ENCODE measurements at places on chromosomes 5 and 9.

GRCh38 chr9:133779516-133780403, 41.6 kb upstream of the SARDH start:
- DNase-seq = no peak

DNA sequence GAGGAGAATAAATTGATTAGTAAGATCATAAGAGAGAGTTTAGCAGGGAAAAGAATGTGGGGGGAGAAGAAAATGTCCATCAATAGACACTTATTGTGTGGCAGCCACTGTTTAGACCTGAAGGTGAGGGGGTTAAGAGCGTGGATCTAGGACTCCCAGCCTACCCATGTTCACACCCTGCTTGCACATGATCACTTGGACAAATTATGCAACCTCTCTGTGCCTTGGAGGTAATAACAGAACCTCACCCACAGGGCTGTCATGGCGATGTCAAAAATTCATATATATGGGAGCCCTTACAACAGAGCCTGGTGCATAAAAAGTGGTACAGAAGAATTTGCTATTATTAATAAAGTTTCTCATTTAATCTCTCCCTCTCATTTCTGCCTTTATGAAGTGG, 86.0 kb upstream of the EQTN start:
- DNase-seq = no peak

DNA sequence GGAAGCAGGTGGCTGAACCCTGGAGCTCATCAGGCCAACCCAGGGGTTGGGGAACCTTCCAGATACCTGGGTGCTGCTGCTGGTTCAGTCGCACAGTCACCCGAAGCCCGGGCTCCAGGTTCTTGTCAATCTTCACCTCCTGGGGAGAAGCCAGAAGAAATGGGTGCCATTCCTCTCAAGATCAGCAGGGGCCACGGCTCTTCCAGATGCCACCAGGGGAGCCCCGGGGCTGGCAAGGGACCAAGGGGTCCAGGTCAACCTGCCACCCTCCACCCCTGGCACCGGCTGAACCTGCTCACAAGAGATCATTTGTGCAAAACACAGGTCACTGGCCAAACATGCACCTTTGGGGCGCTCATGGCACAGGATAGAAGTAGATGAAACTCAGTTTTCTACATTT, 4.7 kb downstream of the SPOUT1 start:
- no peak for DNase-seq

- DNase-seq = no peak
These were observed 140.7 kb upstream of the SLC44A1 start for GRCh38 chr9:105103776-105104175.

- no peak for DNase-seq
These were observed 91.4 kb downstream of the STRBP start for GRCh38 chr9:123176949-123177348.

DNA sequence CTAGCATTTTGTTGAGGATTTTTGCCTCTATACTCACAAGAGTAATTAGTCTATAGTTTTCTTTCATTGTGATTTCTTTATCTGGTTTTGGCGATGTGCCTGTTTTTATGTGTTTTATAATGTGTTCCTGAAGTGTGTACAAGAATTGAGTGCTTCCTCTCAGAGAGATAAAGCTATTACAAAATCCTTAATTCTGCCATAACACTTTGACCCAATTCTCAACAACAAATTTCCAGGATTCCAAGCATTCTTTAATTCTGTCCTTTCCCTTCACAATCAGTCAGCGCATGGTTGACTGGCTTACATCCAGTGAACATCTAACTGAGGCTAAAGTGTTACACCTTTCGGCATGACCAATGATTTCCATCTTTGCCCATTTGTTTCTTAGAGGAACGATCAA, 282.9 kb upstream of the MVB12B start:
- DNase-seq = no peak

DNA sequence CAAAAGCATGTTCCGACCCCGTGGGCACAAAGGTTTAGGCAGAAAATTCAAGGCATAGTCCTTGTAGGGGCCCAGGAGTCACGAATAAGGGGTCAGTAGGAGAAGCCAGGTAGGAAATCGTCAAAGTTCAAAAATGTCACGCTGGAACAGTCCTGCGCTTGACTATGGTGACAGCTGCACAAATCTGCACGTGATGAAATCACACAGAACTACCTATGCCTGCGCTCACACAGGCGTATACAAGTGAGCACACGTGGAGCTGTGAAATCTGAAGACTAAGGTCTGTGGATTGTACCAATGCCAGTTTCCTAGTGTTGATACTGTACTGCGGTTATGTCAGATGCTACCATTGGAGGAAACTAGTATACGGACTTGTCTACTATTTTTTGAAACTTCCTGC, 303.1 kb upstream of the PANK3 start:
- DNase-seq = no peak

DNA sequence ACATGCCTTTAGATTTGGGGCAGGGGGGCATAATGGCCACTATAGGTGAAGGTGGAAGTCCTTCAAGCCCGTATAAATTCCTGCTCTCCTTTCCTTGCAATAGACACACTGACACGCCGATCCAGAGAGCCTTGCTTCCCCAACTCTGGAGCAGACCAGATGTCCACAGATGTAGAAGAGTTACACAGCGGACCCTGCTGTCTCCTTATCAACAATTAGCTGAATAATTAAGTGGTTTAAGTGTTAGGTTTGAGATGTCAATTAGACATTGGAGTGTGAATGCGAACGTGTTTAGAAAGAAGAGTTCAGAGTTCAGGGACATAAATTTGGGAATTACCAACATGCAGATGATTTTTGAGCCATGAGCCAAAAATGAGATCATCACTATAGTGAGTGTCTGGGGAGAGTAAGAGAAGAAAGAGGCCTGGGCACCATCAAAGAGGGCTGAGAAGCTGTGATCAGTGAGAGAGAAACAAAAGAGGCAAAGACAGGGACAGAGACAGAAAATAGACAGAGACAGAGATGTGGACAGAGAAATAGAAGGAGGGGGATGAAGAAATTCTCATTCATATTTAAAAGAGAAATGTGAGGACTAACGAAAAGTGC, 734.4 kb upstream of the ADAMTS16 start:
- no peak for DNase-seq

- no peak for DNase-seq
These were observed 216.0 kb upstream of the KLF4 start for GRCh38 chr9:107705521-107705920.

DNA sequence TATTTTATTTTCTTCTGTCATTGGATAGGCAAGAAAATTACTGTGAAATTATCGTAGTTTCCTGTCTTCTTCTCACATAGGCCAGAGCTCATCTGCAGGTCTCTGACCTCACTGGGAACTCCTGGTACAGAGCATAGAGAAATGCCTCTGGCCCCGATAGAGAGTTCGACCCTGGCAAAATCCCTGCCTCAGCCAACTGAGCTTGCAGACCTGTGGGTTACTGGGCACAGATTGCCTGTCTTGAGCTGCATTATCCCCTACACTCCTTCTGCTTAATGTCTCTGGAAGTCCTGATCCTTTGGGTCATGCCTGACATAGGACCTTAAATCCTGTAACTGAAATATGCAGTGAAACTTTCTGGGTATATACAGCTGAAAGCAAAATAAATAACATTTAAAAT, 439.3 kb upstream of the CTNND2 start:
- no peak for DNase-seq

DNA sequence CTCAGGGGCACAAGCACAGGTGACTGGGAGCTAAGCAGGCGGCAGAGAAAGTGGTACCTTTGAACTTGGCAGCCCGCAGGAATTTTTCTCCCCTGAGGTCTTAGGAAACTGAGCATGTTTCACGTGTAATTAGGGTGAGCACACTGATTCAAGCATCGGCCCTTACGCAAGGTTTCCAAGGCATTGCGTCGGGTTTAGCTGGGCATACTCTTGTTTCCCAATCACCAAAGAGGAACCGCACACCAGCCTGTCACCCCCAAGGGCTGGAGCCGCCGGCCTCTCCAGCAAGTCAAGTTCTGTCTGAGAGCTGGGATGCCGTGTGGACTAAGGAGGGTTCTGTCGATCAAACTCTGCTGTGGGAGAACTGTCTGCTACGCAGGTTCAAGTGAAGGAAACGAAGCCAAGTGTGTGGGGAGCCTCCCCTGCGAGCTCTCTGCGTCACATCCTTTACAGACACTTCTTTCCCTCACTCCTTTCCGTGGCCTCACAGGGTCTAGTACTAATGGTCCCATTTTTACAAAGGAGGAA, 53.0 kb downstream of the ERGIC1 start:
- no peak for DNase-seq

DNA sequence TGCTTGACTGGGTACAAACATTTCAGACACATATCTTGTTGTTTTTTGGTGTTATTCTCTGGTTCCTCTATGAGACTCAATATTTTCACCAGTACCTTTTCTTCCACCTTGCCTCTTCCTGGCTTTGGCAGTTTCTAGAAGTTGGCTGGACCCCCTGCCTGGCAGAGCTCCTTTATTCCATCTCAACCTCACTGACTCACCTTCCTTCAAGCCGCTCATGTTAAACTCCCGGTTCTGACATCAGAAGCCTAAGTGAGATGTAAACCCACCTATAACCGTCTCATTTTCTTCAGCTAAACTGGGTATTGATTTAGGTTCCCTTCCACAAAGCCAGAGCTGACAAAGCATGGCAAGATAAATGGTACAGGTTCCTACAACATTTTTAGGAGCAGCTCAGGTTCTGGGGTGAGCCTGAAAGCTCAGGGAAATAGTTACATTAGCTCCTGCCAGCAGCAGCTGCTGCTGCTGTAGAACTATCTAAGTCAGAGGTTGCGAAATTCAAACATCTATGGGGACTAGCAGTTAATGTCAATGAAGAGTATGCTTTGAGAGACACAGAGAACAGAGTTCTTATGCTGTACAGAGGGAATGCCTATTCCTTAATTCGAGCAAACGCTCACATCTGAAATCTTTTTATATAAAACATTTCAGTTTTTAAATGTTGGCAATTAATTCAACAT, 197.1 kb upstream of the NR3C1 start:
- no peak for DNase-seq

DNA sequence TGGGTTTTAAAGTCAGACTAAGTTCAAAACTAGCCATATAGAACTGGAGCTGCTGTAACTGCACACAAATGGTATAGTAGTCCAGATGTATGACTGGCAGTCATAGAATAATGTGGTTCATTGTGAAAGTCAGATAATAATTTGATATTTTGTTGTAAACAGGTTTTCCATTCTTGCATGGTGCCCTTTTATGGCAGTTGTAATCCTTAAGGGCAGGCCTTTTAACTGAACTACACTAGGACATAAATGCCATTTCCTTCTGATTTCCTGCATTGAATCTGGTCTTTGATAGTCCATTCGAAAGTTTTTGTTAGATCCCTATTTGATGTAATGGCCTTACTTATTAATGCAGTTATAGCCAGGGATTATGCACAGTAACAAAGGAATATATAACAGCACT, 632.6 kb downstream of the PDE4D start:
- DNase-seq = no peak

- DNase-seq = no peak
These were observed 204.1 kb downstream of the CD180 start for GRCh38 chr5:66992547-66992946.

DNA sequence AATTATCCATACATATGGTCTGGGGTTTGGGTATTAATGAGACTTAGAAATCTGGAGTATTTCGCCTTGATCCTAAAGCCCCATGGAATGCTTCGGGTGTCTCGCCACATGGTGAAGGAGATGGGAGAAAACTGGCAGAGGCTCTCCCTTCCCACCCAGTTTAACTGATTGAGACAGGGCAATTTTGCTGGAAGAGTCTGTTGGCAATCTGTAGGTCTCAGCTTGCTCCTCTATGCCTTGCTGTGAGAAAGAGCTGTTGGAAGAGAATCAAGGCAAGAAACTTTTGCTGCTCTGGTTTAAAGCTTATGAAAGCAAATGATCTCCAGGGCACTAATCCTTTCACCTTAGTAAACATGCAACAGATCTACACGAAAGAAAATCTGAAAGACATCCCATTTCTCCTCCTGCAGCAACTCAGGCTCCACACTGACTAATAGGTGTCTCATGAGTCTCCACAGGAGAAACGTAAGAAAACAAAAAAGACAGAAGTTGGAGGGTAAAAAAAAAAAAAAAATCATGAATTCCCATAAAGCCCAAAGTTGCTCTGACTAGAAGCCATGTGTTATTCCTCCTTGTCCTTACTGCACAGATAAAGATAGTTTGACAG, 369.9 kb downstream of the EFNA5 start:
- DNase-seq = no peak

- no peak for DNase-seq
These were observed 59.0 kb downstream of the BASP1 start for GRCh38 chr5:17276445-17276844.

GRCh38 chr5:31942546-31942945, 231.6 kb downstream of the GOLPH3 start:
- no peak for DNase-seq

GRCh38 chr9:89453452-89453851, 44.5 kb downstream of the SEMA4D start:
- no peak for DNase-seq

DNA sequence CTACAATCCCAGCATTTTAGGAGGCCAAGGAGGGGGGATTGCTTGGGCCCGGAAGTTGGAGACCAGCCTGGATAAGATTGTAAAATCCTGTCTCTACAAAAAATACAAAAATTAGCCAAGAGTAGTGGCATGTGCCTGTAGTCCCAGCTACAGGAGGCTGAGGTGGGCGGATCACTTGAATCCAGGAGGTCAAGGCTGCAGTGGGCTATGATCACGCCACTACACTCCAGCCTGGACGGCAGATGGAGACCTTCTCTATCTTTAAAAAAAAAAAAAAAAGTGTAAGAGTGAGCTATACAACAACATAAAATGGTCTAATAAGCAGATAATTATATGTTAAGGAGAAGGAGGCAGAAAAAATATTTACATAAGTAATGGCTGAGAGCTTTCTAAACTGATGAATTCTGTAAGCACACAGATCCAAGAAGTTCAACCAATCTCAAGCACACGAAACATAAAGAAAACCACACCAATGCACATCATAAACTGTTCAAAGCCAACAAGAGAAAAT, 23.0 kb downstream of the CDC14B start:
- no peak for DNase-seq

- no peak for DNase-seq
These were observed 21.2 kb downstream of the ERMP1 start for GRCh38 chr9:5811751-5812150.

DNA sequence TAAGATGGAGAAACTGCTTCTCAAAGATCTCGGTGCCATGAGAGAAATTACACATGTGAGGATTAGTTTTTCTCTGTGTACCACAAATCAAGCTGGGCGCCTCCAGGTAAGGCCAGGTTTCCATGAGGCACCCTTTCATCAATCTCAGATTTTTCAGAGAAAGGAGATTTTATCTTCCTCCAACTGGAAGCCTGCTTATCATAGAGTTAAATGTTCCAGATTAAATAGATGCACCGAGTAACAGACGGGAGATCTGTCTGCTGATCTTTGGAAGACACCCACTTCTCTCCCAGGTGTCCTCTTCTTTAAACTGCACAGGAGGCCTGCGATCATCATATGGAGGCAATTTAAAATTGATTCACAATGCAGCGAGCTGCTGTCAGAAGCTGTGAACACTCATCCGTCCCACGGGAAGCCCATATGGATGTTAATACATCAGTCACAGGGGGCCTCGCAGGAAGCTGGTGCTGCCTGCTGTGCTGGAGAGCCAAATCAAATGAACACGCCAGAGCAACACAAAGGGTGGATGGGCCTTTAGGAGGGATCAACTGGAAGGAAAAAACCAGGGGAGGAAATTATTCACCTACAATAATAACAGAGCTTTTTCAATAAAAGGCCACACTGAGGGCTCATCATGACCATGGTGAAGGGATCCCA, 93.3 kb downstream of the TLE1 start:
- DNase-seq = no peak

GRCh38 chr5:110734101-110734500, 4.7 kb upstream of the SLC25A46 start:
- no peak for DNase-seq

- DNase-seq = no peak
These were observed 42.1 kb upstream of the FAM240B start for GRCh38 chr9:38761999-38762398.

Data from activated T-helper 9 cell treated with anti-CD3 and anti-CD28 coated beads, Interleukin-2, amount 50 U/mL, for 16 hours (primary cell).